ENCODE measurements at places on chromosomes 16 and 17.

GRCh38 chr16:69179328-69180010 lies 7.5 kb upstream of the SNTB2 start:
- DNase-seq = no peak

- DNase-seq = no peak
Observed at GRCh38 chr16:14196539-14196938, 125.4 kb downstream of the MRTFB start.

- no peak for DNase-seq
Observed at GRCh38 chr16:65229191-65229662, 107.4 kb upstream of the CDH11 start.

DNA sequence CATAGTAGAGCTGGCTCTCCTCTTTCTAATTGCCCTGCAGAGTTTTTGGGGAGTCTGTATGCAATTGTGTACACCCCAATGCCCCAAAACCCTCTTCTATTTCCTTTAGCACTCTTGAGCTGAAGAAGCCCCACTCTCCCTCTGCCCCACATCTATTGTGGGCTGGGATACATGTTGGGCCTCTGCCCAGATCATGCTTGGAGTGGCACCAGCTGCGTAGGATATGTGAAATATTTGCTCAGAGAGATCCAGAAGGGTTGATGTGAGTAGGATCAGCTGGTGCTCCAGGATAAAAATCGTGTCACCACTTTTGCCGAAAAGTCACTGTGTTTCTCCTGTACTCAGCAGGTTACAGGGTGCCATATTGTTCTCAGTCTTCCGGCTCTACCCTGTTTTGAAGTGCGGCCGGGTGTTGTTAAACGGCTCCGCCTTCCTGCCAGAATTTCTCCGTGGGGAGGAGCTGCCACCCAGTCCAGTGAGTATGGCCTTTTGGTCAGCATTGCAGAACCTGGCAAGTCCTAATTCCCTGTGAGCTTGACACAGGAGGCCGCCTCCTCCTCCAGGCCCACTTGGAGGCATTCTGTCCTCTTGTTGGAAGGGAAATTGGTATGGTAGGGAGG lies 664.5 kb downstream of the WWOX start:
- no peak for DNase-seq

DNA sequence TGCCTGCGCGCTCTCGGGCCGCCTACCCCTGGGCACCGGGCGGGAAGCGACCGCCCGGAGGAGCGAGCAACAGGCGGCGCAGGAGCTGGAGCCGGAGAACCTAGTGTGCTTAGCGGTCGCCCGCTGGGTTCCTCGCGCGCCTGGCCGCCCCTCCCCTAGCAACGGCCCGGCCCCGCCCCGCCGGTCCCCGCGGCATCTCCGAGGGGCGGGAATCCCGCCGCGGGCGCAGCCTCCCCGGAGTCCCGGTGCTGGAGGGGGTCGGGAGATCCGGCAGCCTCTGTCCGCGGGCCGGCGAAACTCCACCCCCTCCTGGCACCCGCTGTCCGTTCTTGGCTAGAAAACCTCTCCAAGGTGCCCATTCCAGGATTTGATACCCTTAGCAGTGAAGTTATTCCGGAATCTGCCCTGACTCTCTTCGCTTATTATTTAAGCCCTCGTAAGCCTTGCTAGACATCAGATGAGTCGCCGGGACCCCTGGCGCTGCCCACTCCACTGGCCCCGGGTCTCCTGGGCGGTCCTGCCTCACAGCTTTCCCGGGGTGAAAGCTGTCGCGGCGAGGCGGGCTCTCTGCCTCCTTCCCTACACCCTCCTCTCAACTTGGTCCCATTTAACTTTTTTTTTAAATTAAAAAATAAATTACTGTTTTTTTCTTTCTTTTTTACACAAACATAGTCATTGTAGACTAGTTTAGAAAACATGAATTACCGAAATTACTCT lies at the start of gene RPRML:
RPRML (minus strand) TSS at position 107 of the 717 bp plus-strand sequence. CDS start 246 bp downstream, outside the sequence.
- DNase-seq = peak; percentile 7

- DNase-seq = no peak
Observed at GRCh38 chr16:87210894-87211293, 106.3 kb downstream of the C16orf95 start.

DNA sequence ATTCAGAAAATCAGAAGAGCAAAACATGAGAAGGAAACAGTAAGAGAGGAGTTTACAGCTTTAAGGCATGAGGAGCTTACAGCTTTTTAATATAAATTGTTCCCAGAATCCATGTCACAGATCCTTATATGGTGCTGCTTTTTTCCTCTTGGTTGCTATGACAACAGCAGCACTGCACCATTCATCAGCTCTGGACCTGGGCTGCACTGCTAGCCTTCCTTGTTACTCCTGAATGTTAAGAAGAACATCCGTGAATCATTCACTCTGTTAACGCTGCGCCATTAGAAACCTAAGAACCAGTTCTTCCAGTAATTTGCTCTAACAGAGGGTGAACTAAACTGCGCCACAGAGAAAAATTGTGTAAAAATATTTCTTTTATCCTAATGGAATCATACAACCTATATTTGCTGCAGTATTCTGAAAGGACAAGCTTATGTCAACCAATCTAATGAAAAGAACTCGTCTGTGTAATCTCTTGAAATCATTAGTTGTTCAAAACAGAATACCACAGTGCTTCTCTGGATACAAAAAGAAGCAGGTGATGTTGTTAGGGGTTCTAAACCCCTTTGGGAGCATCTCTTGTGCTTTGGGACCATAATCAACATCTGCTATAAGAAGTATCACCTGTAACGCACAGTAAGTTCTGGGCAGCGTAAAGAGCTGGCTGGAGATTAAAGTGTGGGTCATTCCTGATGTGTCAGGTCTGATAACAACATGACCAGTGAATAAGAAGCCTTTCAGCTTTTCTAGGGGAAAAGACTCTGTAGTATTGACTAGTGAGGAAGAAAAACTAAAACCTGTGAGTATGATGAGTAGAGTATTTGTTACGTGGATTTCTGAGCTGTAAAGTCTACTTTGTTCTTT lies 151.2 kb downstream of the TANC2 start:
- DNase-seq = no peak

DNA sequence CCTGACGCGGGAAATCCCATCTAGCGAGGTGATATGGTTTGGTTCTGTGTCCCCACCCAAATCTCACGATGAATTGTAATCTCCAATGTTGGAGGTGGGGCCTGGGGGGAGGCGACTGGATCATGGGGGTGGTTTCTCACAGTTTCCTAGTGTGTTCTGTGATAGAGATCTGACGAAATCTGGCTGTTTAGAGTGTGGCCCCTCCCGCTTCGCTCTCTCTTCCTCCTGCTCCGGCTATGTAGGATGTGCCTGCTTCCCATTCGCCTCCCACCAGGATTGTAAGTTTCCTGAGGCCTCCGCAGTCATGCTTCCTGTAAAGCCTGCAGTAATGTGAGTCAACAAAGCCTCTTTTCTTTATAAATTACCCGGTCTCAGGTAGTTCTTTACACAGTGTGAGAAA lies 31.6 kb downstream of the IFT140 start:
- DNase-seq = no peak

- DNase-seq = no peak
Observed at GRCh38 chr17:70521821-70522256, 352.5 kb downstream of the KCNJ2 start.

GRCh38 chr17:77435272-77436057 lies 294.7 kb downstream of the SEC14L1 start:
- DNase-seq = no peak

DNA sequence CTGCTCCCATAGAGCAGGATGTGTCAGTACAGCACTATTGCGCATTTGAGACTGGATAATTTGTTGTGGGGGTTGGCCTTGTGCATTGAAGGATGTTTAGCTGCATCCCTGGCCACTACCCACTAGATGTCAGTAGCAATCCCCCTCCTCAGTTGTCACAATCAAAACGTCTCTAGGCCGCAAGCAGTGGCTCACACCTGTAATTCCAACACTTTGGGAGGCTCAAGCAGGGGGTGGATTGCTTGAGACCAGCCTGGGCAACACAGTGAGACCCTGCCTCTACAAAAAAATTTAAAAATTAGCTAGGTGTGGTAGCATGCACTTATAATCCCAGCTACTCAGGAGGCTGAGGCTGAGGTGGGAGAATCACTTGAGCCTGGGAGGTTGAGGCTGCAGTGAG lies 48.4 kb downstream of the CENPV start:
- DNase-seq = no peak

- no peak for DNase-seq
Observed at GRCh38 chr17:64356776-64357175, 33.9 kb downstream of the PECAM1 start.

- no peak for DNase-seq
Observed at GRCh38 chr16:36336-36984, 16.9 kb downstream of the POLR3K start.

- no peak for DNase-seq
Observed at GRCh38 chr17:55576237-55576995, 65.2 kb upstream of the SMIM36 start.

DNA sequence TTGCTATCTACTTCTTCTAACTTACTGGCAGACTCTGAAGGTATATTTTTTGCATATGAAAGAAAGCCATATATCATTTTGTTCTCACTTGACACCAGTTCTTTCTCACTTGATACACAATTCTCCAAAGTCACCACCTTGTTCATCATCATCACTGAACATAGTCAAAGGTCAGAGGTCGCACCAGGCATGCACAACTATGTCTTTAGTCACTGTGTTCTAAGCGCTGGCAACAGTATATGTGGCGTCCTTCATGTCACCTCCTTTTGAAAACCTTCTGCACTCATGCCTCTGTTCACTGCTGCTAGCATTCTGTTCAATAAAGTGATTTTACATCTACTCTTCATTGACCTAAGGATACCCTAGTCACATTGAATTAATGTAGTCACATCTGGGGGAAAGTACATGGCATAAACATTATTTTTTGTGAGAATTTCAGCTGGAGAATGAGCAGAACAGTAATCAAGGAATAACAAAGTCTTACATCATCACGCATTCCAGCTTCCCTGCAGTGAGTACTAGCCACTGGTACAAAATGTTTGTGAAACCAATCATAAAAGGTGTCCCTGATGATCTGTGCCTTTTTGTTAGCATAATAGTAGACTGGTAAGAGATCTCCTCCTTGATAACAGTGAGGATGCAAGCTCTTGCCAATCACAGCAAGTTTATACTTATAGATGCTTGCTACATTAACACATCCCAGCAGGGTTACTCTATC lies 20.5 kb upstream of the TBX4 start:
- no peak for DNase-seq

DNA sequence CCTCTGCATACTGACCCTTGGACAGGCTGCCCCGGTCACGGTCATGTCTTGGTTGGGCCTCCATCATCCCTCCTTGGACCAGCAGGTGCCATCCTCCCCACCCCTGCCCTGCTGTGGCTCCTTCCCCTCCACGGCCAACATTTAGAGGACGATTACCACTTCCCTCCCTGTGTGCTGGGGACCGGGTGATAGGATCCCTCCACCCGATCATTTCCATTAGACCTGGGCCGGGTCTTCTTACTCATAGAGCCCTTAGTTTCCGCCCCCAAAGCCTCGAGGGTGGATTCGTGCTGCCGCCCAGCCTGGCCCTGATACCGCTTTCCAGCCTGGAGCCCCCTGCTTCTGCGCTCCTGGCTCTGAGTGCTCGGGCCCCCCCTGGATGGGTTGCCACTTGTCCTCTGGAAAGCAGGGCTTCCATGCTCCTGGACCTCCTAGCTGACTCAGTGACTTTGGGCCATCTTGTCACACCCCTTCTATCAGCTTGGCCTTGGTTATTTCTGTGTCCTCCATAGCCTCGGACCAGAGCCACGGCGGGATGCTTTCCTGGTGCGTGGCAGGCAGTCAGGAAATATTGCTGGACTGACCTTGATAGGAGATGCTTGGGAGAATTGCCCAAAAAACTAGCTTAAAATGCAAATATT lies 171.4 kb downstream of the SEC14L1 start:
- DNase-seq = no peak

GRCh38 chr17:82400830-82401229 lies 17.3 kb upstream of the HEXD start:
- peak; percentile 30 for DNase-seq

DNA sequence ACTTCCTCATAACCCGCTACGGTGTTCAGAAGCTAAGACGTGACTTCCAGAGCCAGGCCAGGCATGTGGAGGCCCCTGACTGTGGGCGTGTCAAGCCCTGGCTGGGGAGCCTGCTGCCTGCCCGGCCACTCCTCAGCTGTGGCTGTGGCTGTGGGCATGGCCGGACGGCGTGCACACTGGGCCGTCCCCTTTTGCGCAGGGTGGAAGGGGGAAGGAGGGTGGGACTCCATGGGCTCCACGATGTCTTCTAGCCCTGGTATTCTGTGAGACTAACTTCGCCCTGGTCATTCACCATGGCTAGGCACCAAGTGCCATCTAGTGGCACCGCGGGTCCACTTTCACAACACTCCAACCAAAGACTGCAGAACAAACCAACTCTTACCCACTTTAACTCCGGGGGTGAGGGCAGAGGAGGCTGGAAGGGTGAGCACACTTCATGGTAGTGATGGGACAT lies 67.9 kb downstream of the N4BP1 start:
- DNase-seq = no peak

- DNase-seq = no peak
Observed at GRCh38 chr17:2335726-2336214, 487 bp downstream of the TSR1 start.

GRCh38 chr16:29663016-29663806 lies at the start of gene SPN:
Gene SPN (plus strand): TSS chr16:29663247. CDS start chr16:29663729, 482 bp downstream.
- peak; percentile 28 for DNase-seq

GRCh38 chr16:66923866-66924265 lies 1.5 kb downstream of the RRAD start:
- DNase-seq = no peak

DNA sequence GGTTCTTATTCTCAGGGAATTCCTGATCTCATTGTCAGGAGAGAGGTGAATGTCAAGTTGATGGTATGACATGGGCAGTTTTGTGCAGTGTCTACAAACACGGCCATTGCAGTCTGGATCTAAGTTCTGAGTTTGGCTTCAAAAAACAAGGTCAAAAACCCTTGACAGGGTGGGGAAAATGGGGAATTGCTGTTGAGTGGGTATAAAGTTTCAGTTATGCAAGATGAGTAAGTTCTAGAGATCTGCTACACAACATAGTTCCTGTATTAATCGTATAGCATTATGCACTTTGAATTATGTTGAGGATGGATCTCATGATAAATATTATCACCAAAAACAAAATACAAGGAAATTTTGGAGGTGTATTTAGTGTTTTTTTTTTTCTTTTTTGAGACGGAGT lies 36.6 kb upstream of the CARMIL2 start:
- no peak for DNase-seq

GRCh38 chr17:10799407-10799806 lies 4.5 kb downstream of the TMEM238L start:
- DNase-seq = no peak

DNA sequence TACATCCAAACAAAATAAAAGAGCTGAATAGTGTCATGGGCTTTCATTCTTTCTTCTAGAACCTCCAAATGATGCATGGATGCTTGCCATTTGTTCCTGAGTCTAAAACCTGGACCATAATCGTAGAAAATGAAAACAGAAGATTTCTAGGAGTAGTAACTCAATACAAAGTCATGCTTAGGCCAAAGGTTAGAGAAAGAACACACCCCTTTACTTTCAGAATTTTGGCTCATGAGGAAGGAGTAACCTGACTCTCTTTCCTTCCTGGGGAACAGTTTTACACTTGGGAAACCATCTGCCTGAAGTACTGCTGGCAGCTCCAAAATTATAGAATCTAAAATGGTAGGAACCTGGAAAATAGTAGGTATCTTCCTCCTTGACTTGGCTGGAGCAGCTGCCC lies 137.2 kb downstream of the SNX11 start:
- DNase-seq = no peak

GRCh38 chr16:63623551-63624039 lies 1498.3 kb downstream of the CDH11 start:
- no peak for DNase-seq

- DNase-seq = no peak
Observed at GRCh38 chr17:57327176-57327970, 71.0 kb downstream of the MSI2 start.

All from activated T-cell treated with anti-CD3 and anti-CD28 coated beads for 1 hour (primary cell).